ENCODE measurements at places on chromosomes 3 and 15. TPM values are rescaled to one million over a fixed set of nuclear protein-coding genes. Genes with fewer than 3 reads are reported as not detected.

NECTIN3 gene
- total RNA-seq, result 48.2 TPM

MST1R gene
- total RNA-seq, result 3.7 TPM

GRCh38 chr3:113223475-113224281, 12.3 kb downstream of the BOC start:
- no peak for DNase-seq

DNA sequence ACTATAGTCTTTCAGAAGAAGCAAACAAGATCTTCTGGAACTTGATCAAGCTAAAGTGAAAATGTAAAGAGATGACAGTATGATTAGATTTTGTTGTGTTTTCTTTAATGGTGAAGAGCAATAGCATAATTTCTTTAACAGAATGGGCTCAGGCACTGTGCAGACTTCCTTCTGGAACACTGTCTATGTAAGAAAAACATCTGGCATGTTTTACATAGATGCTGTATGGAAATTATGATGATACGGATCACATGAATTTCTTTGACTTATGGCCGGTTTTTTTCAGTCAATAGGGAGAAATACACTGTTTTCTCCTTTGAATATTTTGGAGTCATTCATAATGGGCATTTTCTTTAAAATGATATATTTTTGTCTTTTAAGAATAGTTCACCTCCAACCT, 42.6 kb downstream of the PHLDB2 start:
- DNase-seq, result no peak

- peak; percentile 79 for DNase-seq
These were observed 87.3 kb upstream of the ROPN1 start for GRCh38 chr3:124078953-124079911.

DNA sequence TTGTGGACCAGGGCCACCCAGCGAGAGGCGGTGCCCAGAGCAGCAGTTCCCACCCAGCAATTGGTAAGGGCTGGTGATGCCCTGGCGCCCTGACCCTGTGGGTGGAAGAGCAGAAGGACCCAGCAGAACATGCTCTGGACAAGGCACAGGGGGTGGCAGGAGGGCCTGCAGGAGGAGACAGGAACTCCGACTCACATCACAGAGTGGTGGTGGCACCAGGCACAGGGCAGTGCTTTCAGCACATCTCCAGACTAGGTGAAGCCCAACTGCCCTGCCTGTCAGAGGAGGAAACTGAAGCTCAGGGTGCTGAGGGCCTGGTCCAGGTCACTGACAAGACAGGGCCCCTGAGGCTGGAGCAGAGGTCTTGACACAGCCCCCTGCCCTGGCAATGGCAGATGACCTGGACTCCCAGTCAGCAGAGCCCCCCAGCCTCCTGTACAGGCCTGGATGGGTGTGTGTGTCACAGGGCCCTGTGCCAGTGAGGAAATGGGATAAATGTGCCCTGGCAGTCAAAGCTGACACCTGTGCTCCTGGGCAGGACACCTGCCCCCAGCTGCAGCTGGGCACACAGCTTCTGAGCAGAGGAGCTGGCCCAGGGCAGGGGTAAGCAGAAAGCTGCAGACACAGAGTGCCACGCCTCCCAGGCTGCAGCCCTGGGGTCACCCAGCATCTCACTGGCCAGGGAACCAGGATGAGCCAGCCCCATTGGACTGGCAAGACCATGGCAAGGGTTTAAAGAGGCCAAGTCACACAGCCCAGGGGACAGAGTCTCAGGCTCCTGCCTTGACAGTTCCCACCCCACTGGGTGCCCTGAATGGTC, 11.4 kb downstream of the KLF15 start:
- no peak for DNase-seq

ZNF660 gene
- total RNA-seq, result 6.1 TPM

- DNase-seq, result peak; percentile 43
These were observed 79.6 kb downstream of the TP63 start for GRCh38 chr3:189710620-189711402.

Measured in GM23338 (cell line).